ENCODE measurements at places on chromosomes 11 and 22.

DNA sequence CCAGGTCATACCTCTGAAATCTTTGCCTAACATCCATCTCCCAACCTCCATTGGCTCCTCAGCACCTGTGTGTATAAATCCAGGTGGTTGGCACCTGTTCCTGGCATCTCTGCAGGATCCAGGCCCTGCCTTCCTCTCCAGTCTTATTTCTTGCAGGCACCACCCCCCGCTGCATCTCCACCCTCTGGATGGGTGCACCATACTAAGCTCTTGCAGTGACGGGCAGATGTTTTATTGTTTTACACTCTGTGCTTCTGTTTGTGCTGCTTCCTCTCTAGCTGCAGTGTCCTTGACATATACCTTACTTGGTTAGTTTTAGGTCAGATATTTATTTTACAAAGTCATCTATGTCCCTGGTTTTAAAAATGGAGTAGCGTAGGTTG, 102.6 kb downstream of the TBC1D22A start:
- DNase-seq, result no peak

- no peak for DNase-seq
Observed at GRCh38 chr11:16346975-16347374, 9.4 kb downstream of the SOX6 start.

- no peak for DNase-seq
Observed at GRCh38 chr22:26883393-26883792, 226.0 kb downstream of the MIAT start.

- DNase-seq, result no peak
Observed at GRCh38 chr22:48896766-48897644, 930.7 kb downstream of the BRD1 start.

- DNase-seq, result no peak
Observed at GRCh38 chr11:65034423-65034822, 6.6 kb upstream of the SAC3D1 start.
